ENCODE measurements at places on chromosomes 7 and 10.

DNA sequence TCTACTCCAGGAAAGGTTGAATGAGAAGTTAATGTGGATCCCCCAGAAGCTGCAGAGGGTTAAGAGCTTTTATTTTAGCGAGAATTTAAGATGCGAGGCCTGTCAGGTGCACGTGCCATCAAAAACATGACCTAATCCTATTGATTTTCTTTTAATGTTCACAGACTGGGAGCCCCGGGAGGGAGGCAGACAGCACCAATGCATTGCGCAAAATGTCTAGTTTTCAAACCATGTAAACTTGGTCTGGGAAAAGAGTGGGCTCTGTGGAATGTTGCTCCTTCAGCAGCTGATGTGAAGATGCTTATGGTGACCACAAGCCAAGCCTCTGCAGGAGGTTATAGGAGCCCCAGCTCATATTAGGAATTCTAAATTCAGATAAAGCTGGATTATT lies 172.0 kb upstream of the ITGB1 start:
- DNase-seq = no peak

- DNase-seq = no peak
These were observed 411 bp downstream of the BCCIP start for GRCh38 chr10:125823663-125824251.

DNA sequence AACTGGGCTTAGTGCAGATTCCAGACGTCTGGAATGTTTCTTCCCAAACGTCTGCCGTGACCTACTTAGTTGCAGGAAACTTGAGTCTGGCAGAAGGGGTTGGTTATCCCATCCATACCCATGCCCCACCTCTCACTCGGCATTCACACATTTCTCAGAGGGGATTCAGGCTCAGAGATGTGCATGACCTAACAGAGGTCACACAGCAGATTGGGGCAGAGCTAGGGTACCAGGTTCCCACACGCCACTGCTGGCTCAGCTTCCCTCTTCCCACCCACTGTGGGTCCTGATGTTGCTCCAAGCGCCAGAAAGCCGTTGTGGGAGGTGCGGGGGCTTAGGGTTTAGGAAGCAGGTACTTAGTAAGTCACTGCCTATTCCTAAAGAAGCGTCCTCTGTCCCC lies 3.0 kb downstream of the UCMA start:
- DNase-seq = no peak

DNA sequence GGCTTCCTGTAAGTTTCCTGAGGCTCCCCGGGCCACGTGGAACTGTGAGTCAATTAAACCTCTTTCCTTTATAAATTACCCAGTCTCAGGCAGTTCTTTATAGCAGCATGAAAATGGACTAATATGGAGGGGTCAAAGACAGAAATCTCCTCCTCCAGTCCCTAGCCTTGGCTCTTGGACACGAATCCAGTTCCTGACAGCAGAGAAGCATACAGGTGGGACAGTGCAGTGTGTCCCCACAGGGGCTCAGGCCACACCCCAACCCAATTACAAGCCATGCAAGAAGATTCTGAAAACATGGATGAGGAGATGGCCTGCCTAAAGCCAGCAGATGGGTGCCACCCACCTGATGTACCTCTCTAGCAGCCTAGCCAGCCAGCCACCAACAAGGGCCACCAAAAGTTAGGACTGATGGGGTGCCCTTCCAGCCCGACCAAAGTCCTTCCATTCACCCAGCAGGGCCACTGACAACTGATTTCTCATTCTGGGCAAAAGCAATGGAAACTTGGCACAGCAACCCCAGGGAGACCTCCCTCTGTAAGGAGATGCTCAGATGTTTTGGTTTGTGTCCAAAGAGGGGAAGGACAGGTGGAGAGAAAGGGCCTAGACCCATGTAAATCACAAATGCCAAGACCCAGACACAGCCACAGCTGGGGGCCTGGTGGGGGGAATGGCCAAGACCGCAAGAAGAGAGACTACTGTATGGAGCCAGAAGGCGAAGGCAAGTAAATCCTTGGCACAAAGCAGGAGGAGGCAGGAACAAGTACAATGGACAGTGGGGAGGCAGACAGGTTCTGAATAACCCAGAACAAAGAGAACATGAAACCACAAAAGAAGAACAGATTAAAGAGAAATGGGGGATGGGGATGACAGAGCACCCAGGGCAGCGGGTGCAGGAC lies 13.6 kb downstream of the GPRIN2 start:
- DNase-seq = no peak

GRCh38 chr7:74058486-74058885 lies 25.1 kb upstream of the LIMK1 start:
- no peak for DNase-seq
